ENCODE measurements at places on chromosomes 13 and 19.

DNA sequence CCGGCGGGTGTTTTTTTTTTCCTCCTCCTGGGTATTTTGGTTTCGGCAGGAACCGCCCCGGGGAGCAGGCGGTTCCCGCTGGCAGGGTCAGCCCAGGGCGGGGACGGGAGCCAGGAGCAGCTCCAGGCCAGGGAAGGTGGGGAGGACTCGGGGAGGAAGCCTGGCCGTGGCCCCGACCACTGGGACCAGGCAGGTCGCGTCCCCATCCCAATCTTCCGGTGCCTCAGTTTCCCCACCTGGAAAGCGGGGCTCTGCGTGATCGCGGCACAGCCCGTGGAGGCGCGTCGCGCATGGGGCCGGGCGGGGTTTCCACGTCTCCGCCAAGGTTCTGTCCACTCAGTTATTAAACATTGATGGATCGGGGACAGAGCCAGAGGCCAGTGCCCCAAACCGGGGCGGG, 34.8 kb downstream of the IL12RB1 start:
- no peak for DNase-seq

- no peak for DNase-seq
These were observed 30.7 kb downstream of the ZNF844 start for GRCh38 chr19:12095111-12095790.

DNA sequence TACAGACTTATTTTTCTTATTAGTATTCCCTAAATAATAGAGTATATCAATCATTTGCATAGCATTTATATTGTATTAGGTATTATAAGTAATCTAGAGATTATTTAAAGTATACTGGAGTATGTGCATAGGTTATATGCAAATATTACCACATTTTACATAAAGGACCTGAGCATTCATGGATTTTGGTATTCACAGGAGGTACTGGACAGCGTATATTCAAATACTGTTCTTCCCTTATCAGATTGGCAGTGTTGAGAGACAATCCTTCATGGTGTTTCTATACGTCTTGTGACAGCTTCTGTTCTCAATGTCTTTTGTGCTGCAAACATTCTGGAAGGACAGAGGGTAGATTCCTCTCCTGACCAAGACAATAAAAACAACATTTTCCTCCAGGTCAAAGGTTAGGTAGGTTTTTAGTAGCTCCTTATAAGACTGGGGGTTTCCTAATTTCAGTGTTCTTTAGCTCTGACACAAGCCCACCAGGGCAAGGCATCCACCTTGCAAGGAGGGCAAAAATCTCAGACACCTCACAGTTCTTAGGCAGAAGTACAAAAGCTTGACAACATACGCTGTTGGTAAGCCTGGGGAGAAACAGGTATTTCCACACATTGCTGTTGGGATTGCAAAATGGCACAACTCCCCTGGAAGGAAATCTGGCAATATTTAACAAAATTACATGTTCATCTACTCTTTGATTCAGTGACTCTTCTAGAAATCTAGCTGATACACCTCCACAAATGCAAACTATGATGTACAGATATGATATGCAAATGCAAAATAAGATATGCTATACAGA, 20.6 kb upstream of the PCCA start:
- DNase-seq = no peak

GRCh38 chr13:114131583-114132418, 622 bp downstream of the RASA3 start:
- DNase-seq = peak; percentile 50

- DNase-seq = no peak
These were observed 7.2 kb upstream of the EPHX3 start for GRCh38 chr19:15239337-15239949.

DNA sequence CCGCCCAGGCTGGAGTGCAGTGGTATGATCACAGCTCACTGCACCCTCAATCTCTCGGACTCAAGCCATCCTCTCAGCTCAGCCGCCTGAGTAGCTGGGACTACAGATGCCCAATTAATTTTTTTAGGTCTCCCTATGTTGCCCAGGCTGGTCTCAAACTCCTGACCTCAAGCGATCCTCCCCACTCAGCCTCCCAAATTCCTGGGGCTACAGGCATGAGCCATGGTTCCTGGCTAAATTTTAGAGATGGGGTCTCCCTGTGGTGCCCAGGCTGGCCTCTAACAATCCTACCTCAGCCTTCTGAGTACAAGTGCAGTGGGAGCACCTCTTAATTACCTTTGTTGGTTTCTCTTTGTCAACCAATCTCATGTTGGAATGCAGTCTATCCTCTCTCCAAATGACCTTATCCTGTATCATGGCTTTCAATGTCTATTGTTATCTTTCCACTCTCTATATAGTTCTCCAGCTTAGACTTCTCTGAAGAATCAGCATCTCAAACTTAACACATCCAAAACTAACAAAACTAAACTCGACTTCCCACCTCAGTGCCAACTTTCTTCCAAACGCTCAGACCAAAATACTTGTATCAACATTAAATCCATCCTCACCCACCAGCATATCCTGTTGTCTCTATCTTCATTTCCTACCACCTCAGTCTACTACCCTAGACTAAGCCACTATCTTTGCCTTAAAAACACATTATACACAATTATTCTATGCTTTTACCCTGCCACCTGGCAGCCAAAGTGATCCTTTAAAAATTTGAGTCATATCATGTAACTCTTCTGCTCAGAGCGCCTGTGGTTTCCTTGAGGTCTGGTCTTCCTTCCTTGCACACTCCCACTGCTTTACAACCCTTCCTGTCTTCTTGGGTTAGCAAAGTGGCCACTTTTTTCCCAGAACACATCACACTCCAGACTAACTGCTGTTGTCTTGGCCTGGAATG, 6.7 kb downstream of the TPT1 start:
- DNase-seq = peak; percentile 27

Data from GM23338 (cell line).